ENCODE measurements at places on chromosomes 5 and 9.

GRCh38 chr9:109887079-109887478 is 107.1 kb downstream of the PALM2AKAP2 start:
- DNase-seq: no peak

DNA sequence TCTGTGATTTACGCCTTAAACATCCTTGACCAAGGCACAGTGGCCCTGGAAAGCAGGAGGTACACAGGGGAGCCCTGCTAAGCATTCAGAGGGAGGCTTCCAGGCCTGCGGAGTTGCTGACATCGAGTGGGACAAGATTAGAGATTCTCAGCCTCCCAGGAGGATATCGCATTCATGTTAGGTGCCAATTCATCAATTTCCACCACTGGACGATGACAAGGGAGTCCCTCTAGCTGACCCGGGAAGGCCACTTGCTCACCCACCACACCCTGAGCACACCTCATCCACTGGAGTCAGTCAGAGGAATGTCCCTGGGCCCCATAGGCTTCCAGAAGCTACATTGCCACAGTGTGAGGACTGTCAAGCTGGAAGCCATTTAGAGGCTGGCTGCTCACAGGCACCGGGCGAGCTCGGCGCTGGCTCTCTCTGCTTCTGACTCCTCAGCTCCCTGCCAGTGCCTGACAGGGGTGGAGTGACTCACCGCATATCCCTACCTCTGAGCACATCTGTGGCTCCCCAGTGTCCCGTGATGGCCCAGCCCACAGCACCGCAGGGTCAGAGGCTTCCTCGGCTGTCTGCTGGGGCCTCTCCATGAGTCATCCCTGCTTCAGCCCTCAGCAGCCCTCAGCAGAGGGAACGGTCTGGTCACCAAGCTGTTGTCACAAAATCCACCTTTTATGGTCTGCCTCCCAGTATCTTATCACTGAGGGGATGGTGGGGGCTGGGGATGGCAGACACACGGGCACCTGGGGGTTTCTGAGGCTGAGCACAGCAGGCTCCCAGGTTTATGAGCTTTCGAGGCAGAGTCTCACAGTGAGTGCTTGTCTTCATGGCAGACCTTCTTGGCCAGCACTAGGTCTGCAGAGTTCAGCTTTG is 117.5 kb downstream of the ZNF608 start:
- no peak for DNase-seq

DNA sequence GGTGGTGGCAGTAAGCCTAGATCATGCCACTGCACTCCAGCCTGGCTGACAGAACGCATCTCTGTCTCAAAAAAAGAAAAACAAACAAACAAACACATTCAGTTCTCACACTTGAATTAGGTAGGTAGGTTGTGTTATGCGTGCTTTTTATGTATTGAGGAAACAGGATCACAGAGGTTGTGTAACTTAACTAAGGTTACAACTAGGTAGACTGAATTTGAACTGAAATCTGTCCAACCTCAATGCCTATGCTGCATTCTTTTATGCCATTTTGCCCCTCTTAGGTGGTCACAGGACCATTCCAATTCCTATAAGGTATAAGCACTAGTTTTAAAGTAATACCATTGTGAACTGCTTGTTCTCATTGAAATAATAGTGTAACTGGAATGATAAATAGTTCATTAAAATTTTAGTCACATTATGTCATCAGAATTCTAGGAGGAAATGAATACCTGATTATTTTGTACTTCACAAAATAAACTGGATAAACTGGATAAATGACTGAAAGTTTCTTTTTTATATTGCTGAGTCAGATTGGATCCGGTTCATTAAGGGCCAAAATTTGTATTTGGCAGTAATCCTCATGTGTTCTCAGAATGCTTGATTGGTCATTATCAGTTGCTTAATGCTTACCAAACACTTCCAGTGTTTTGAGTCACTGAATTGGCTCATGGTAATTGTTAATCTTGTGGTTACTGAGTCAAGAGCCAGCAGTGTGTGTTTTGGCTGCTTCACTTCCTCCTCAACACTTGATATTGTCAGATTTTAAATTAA is 7.1 kb downstream of the UBAP1 start:
- DNase-seq: peak; percentile 23

- no peak for DNase-seq
Measured at GRCh38 chr9:88733651-88734421, 198.9 kb downstream of the NXNL2 start.

- DNase-seq: no peak
Measured at GRCh38 chr9:126461029-126461428, 134.4 kb downstream of the MVB12B start.

GRCh38 chr9:10274988-10275387 is 337.8 kb downstream of the PTPRD start:
- no peak for DNase-seq

- DNase-seq: no peak
Measured at GRCh38 chr5:57859626-57860025, 377.0 kb upstream of the ACTBL2 start.

DNA sequence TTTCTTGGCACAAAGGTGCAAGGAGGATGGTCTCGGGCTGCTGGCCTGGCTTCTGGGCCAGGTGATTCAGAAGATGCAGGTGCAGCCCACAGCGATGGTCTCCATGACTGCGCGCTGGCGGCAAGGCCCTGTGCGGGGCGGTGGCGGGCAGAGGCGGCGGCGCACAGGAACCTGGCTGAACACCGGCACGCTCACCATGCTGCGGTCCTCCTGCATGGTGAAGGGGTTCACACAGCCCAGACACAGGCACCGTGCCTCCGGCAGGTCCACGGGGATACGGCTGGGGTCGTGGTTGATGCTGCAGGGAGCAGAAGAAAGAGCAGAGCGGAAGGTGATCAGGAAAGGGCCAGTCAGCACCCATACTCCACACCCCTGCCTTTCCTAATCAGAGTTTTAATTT is 4.8 kb downstream of the IL17B start:
- DNase-seq: no peak

- DNase-seq: no peak
Measured at GRCh38 chr5:174348311-174348981, 302.9 kb downstream of the NSG2 start.

GRCh38 chr5:88269222-88269771 is 652 bp upstream of the TMEM161B start:
- DNase-seq: no peak

DNA sequence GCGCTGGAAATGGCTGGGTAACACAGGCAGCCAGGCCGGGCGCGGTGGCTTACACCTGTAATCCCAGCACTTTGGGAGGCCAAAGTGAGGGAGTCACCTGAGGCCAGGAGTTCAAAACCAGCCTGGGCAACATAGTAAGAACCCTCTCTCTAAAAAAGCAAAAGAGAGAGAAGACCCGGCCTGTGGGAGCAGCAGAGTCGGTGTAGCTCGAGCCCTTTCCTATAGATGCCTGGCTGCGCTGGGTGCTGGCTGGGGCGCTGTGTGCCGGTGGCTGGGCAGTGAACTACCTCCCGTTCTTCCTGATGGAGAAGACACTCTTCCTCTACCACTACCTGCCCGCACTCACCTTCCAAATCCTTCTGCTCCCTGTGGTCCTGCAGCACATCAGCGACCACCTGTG is 9.2 kb downstream of the UCK1 start:
- DNase-seq: no peak

GRCh38 chr9:93043122-93043521 is 15.4 kb upstream of the SUSD3 start:
- DNase-seq: no peak

GRCh38 chr5:34608859-34609648 is 47.1 kb upstream of the RAI14 start:
- DNase-seq: no peak

DNA sequence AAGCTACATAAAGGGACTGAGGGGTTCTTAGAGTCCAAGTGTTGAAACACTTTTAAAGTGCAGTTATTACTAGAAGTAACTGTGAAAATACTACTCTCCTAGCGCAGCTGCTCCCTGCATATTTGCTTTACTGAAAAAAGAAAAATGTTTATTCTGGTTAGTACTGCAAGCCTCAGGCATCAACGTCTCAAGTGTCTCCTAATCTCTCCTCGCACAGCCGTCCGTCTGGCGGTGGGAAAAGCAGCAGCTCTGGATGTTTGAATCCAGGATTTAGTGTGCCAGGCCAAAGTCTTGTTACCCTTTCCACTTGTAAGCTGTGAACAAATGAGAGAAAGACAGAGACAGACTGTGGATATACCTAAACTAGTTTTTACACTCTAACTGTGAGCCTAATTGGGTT is 31.1 kb downstream of the RORB start:
- DNase-seq: no peak

- DNase-seq: no peak
Measured at GRCh38 chr5:149849966-149850910, 94.4 kb downstream of the PDE6A start.

GRCh38 chr5:125478599-125478998 is 732.2 kb upstream of the ZNF608 start:
- no peak for DNase-seq

- DNase-seq: no peak
Measured at GRCh38 chr9:109556061-109556460, 58.0 kb upstream of the PTPN3 start.

DNA sequence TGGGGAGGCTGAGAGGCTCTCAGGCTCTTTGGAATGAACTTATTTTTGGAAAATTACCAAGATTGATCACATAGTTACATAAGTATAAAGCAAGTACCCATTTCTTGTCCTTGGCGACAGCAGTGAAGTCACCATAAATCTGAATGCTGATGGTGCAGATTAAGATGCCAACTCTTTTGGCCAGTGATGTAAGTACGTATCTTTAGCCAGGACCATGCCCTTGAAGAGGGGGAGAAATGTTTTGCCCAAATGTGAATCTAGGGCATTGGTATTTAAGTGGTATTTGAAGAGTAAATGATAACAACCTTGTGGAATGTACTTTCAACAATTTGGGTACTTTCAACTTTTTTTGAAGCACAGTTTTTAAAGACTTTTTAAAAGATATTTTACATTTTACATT is 68.2 kb upstream of the RAD23B start:
- DNase-seq: no peak

- DNase-seq: no peak
Measured at GRCh38 chr9:15867334-15867733, 314.5 kb downstream of the CCDC171 start.

- no peak for DNase-seq
Measured at GRCh38 chr5:169139480-169140050, 161.4 kb downstream of the SLIT3 start.

- no peak for DNase-seq
Measured at GRCh38 chr5:39750661-39751060, 325.9 kb upstream of the DAB2 start.

DNA sequence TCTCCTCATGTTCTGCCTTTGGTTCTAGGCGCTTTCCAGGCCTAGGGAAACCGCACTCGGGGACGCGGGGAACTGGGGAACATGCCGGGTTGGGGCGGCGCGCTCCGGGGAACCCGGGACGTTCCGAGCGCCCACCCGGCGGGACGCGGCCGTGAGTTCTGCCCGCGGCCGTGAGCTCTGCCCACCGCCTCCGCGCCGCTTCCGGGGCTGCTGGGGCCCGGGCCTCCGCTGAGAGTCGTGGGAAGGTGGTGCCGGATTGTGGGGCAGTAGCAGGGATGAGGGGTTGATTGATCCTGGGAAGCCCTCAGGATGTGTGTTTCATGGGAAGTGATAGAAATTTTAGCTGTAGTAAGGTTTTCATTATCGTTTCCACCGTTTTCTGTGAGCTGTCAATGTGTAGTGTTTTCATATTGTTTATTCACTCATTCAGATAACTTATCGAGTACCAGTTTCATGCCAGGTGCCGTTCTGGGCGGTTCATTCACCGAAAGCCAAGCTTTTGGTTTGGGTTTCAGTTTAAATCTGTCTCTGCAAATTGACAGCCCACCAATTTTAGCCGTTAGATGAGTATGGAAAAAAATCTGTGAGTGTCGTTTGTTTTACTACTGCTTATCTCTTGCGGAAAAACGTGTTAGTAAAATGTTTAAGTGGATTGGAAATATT is 657 bp downstream of the MTRR start:
- DNase-seq: no peak

- DNase-seq: no peak
Measured at GRCh38 chr9:86322973-86323644, 31.1 kb downstream of the TUT7 start.

Measured in CD8-positive, alpha-beta T cell (primary cell).